ENCODE measurements at places on chromosomes 12 and 14.

GRCh38 chr12:112149596-112149995 is 24.2 kb downstream of the TRAFD1 start:
- no peak for DNase-seq

DNA sequence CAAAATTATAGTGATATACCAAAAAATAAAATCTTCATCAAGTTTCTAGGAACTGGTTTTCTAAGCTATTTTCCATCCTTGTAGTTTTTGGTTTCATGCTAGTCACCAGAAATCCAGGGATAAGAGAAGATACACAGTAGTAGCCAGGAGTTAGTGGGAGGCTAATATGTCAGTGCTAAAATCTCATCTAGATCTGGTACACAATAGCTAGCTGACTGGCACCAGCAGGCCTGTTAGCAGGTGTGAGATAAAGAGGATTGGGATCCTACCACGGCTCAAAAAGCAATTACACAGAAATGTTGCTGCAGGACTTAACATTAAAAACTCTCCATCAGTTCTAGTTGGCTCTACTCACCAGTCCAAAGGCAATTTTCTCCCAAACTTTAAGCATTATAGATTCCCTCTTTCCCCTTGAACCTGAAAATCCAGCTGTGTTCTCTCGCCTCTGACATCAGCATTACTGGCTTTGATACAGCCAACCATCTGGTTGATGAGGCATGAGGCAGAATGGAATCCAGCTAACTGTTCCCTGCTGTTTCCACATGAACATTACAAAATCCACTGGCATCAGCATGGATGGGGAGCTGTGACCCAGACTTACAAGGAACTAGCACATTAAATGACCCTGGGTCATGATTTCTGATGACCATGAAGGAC is 41.8 kb upstream of the CCDC196 start:
- no peak for DNase-seq

DNA sequence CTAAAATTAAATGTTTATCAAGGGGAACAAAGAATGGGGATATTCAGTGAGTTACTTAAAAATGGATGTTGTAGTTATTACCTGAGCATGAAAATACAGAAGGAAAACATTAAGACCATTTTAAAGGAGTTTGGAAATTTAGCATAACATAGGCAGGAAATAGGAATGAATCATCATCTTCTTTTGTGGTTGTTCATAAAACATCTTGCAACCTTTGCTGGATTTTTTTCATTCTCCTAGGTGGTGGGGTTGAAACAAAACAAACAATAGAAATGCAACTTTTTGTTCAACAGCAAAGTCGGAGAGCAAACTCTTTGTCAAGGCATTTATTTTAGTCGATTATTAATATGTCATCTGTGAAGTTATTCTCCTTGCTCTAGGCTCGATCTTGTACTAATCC is 275.1 kb downstream of the IPO8 start:
- no peak for DNase-seq

- DNase-seq: no peak
These were observed 620.1 kb downstream of the MED13L start for GRCh38 chr12:115657081-115658013.

DNA sequence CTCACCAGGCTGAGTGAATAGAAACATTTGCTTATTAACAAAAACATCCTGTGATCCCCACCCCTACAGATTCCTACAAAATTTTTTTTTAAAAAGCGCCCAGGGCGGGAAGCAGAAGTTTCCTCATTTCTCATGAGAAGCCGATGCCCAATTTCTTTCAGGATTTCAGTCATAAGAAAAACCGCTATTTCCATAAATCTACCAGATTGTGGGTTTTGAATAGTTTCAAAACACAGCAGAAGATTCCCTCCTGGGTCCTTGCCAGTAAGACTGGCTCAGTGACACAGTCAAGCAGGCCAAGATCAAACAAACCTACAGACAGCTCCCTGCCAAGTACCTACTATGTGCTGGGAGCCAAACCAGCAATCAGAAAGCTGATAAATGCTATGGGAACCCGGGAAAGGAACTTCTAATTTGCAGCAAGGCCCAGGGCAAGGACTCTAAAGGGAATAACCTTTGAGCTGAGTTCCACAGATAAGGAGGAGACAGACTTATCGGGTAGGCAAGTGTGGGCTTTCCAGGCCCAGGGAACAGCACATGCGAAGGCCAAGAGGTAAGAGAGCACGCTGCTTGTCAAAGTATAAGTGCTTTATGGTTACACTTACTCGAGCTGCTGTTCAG is 68.7 kb downstream of the CCDC88C start:
- DNase-seq: no peak

- no peak for DNase-seq
These were observed 395.8 kb upstream of the TBX3 start for GRCh38 chr12:115079760-115080159.

GRCh38 chr12:47651368-47652254 is 54.2 kb downstream of the RPAP3 start:
- no peak for DNase-seq

- no peak for DNase-seq
These were observed 36.4 kb upstream of the GXYLT1 start for GRCh38 chr12:42180990-42181596.

DNA sequence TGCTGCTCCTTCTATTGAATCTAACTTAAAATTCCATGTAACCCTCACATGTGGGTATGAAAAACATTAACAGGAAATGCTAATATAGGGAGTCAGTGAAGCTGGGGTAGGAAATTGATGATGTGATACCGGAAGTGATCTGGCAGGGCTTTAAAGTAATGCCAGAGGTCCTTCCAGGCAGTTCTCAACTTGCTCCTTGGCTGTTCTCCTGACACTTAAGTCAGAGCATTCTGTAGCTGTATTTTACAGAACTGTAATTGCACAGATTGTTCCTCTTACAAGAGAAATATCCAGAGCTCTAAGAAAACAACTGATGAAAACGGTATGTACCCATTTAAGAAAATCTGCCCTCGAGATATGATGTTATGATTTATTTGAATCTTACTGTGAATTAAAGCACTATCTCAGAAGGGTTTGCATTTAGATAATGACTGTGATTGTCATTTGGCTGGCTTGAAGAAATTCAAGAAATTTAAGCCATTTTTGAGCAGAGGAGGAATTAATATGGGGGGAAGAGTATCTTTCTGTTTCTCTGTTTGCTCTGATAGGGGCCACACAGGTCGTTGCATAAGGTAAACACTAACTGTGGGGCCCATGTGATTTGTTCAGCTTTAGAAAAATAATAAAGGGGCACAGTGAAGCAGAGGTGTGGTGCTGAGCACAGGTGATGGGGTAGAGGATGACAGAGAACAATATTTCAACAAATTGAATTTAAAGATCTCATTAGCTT is 88.4 kb downstream of the BBS10 start:
- no peak for DNase-seq
